ENCODE measurements at places on chromosomes 2 and 18.

GRCh38 chr18:63468575-63468974 is 8.2 kb upstream of the SERPINB5 start:
- DNase-seq = no peak

DNA sequence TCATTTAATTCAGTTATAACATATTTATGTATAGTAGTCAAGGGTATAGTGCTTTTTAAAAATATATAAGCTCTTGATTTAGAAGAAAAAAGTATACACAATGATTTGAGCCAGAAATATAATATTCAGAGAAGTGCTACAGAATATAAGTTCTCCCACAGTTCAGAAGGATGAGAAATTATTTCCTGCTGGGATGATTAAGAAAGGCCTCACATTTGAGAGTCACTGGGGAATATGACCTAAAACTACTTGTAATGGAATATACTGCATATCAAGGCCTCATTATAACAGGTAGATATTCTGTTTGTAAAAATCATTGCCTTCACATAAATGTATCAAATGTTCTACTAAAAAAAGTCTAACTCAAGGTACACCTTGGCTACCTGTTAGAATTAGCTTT is 203.5 kb downstream of the MBD2 start:
- no peak for DNase-seq

DNA sequence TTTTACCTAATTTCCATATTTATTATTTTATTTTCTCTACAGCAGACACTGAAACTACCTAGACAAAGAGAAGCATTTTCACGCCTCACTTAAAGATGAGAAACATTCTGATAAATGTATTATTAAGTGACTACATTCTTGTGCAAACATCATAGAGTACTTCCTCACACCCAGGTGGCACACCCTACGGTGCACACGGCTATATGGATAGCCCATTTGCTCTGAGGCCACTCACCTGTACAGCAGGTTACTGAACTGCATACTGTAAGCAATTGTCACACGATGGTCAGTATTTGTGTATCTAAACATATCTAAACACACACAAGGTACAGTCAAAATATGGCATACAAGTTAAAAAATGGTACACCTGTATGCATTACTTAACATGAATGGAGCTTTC is 481.4 kb downstream of the CMPK2 start:
- DNase-seq = no peak

GRCh38 chr2:235826826-235827225 is 333.0 kb downstream of the AGAP1 start:
- DNase-seq = no peak

DNA sequence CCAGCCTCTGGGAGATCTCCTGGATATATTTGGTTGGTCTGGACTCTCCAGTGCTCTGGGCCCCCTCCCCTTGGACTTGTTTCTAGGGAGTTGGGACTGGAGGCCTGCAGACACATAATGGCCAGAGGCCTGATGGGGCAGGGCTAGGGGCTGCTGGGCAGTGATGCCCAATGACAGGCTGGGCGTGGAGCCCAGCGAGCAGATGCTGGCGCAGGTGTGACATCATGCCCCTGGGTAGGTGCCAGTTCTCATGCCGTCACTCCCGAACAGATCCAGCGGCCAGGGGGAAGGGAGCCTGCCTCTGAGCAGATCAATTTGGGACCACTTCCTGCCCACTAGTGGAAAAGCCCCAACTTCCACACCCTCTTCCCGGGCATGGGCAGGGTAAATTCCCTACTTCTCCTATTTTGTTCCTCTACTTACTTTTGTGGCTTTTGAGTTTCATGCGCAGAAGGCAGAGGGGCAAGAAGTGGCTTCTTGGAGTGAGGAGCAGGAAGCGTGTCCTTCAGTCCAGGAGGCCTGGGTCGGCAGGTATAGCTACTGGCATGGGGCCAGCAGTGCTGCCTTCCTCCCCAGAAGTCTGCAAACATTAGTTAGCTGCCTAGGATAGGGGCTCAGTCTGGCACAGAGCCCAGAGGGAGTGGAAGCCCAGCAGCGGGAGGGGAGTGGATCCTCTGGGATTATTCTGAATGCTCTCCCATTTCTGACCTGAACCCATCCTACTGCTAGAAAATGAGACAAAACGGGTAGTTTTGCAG is 6.1 kb downstream of the MPV17 start:
- DNase-seq = no peak

GRCh38 chr2:70835643-70836042 is at the start of gene CD207:
TSS of gene CD207 (minus strand) at chr2:70835816. CDS start at chr2:70835776, 40 bp downstream.
- DNase-seq = no peak

DNA sequence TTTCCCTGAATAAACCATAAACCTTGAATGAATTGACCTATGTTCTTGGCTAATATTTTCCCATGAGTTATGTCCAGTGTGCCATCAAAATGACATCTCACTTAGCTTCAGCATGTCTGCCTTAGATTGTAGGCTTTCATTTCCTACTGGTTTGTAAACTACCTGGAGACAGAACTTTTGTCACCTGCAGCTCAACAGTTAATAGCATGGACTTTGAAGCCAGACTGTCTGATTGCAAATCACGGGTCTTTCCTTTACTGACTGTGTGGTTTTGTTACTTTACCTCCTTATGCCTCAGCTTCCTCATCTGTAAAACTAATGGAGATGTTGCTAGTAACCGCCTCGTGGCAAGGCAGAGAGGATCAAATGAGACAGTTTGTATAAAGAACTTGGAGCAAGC is 187.1 kb downstream of the SUCLG1 start:
- DNase-seq = no peak

GRCh38 chr18:48575301-48575657 is 36.4 kb downstream of the CTIF start:
- DNase-seq = no peak

DNA sequence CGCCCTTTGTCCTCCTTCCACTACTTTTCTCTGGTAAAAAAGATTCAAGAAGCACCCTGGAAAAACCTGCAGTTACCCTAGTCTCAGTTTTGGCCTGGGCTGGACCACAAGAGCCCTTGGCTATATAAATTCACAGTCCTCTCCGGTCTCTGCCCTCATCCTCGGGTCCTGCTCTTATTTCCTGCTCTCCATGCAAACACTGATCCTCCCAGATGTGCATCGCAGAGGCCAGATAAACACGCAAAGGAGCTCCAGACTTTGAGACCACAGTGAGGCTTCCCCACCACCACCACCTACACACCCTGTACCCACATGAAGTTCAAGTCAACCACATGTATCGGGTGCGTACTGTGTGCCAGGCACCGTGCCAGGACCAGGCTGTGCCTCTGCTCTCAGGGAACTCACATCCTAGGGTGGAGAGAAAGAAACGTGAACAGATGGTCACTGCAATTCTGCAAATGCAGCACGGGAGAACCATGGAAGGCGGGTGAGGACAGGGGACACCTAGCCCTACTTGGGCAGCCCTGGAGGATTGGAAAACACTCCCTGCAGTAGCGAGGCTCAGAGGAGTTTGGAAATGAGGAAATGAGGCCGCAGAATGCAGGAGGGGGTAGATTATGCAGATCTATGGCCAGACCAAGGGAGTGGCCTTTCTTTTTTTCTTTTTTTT is 7.4 kb downstream of the CTDSP1 start:
- peak; percentile 54 for DNase-seq

- DNase-seq = no peak
Observed at GRCh38 chr18:61580046-61580445, 246.8 kb downstream of the CDH20 start.

DNA sequence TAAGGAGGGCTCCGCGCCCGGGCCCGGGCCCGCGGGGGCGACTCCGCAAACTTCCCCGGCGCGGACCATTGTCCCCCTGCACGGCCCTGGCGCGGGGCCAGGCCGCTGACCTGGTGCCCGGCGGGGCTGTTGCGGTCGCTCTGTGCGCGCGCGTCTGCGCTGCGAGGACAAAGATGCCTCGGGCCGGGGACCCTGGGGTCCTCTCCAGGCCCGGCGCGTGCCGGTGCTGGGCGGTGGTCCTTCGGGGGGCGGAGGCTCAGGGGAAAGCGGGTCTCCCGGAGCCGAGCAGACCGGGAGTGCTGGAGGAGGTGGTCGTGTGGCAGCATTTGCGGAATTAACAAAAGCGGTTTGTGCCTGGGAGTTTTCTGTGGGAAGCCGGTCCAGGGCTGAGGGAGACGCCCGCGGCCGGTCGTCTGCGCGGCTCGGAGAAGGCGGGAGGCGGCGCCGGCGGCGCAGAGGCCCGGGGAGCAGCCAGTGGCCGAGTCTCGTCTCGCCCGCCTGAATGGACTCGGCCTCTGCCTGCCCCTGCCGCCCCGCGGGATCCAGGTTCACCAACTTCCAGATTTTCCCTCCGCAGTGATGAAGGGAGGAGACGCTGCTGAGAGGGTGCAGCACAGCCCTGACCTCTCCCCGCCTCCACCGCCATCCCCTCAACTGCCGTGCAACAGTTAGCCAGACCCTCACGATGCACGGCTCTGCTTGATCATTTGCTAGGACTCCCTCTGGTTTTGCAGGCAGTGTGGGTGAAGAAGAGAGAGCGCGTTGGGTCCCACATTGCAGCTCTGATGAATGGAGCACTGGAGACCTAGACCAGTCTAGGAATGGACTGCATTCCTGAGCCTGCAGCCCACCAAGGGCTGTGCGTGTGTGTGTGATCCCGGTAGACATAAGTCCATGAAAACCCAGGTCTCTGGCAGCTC is 705 bp downstream of the EFR3B start:
- DNase-seq = peak; percentile 11

GRCh38 chr18:75209951-75210258 is 692 bp upstream of the TSHZ1 start:
- DNase-seq = no peak

DNA sequence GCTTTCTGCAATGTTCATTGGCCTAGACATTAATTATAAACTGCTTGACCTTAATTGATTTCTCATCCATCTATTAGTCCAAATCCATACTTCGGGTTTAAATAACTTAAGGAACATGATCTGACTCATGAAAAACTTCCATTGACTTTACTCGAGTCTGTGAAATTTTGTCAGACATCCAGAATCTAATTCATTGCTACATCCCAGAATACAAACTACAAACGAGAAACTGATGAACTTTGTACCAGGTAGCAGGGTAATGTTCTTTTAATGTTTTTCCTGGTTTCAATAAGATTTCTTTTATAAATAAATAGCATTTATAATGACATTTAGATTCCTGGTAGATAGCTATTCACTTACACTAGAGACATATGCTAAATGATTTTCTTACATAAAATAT is 36.0 kb upstream of the IKZF2 start:
- DNase-seq = no peak

DNA sequence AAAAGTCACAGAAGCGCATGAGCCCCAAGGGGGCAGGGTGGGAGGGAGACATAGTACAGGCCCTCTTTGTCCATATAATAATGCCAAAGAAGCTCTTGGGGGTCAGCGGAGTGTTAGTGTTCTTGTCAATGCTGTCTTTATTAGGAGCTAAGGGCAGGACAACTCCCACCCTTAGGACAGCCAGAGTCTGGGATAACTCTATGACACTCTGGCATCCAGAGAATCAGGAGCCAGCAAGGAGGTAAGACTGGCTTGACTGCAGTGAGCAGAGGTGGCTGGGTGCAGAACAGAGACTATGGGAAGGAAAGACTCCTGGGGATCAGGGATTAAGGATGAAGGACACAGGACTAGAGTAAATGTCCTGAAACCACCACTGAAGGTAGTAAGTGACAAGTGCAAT is 19.0 kb upstream of the HNMT start:
- no peak for DNase-seq

- no peak for DNase-seq
Observed at GRCh38 chr2:229456091-229456490, 185.0 kb upstream of the PID1 start.

GRCh38 chr2:125254010-125254409 is 1228.9 kb downstream of the CNTNAP5 start:
- DNase-seq = no peak

GRCh38 chr2:233029321-233029720 is 3.2 kb upstream of the NEU2 start:
- DNase-seq = peak; percentile 51

DNA sequence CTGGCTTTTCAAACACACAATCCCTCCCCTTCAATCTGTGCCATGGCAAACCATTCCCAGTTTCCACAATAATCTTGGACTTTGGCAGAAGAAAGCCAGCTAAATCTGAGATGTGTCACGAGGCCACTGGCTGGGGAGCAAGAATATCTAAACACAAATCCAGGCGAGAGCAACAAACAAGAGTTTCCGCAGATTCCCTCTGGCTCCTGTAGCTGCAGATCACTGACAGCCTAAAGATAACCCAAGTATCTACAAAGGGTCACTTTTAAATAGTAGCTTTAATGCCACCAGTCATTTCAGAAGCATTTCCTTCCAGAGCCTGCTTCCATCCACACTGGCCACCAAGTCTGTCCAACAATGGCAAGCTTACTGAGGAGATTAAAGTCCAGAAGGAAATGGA is 86.9 kb downstream of the ACVR1 start:
- DNase-seq = no peak

DNA sequence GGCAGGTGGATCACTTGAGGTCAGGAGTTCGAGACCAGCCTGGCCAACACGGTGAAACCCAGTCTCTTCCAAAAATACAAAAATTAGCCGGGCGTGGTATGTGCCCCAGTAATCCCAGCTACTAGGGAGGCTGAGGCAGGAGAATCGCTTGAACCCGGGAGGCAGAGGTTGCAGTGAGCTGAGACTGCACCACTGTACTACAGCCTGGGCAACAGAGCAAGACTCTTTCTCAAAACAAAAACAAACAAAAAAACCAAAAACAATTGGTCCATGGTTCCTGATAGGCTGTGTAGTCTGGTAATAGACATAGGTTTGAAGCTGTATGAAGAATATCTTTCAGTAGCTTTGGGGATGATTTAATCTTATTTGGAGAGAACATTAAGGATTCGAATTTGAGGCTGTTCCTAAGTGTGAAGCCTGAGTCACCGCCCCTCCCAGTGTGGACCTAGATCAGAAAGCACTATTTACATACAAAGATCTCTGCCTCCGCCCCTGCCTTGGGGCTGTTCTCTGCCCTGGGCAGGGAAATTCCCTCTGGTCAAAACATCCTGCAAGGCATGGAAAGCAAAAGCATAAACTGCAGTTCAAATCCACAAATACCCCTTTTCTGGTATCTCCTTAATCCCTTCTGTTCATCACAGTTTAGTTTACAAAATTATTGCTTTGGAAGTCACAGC is 52.8 kb upstream of the PMAIP1 start:
- DNase-seq = peak; percentile 52

GRCh38 chr2:223416815-223417610 is 185.1 kb downstream of the SCG2 start:
- no peak for DNase-seq

DNA sequence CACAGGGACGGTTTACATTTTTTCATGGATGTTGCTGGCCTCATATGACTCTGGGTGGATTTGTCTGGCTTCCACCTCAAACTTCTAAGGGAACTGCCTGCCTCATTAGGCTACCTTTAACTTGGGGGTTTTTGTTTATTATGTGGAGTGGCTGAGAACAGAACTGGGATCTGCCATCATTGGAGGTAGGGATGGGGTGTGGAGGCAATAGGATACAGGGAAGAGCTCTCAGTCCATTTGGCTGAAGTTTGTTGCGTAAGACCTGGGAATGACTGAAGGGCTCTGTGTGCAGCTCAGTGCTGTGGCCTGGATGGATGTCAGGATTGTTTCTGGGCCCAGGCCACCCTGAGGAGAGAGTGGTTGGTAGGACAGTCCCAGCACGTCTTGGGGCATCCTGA is 31.2 kb downstream of the ASB1 start:
- no peak for DNase-seq

GRCh38 chr18:30142870-30143269 is 899.7 kb downstream of the DSC3 start:
- DNase-seq = no peak
